ENCODE measurements at places on chromosomes 11 and 22. TPM values are rescaled to one million over a fixed set of nuclear protein-coding genes. Genes with fewer than 3 reads are reported as not detected.

Gene SCGB2A2
- total RNA-seq = not detected

Gene LRFN4
- 30.8 TPM for total RNA-seq

Gene KCNJ1
- 0.34 TPM for total RNA-seq

Gene BIK
- total RNA-seq = 1.7 TPM

Gene PATE4
- not detected for total RNA-seq

Gene LINC01488
- total RNA-seq = not detected

DNA sequence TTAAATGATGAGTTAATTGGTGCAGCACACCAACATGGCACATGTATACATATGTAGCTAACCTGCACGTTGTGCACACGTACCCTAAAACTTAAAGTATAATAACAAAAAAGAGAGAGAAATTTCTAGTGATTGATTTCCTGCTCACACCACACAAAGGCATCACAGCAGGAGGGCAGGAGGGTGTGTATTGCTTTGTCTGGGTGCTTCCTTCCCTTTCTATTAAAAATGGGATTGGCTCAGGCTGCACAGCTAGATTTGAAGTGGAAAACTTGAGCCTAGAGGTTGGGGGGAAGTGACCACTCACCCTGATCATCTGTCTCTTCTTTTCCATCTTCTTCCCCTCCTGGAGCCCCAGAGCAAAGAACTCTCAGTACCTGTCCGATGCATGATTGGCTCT lies 944 bp upstream of the SCGB1D2 start:
- no peak for DNase-seq

GRCh38 chr11:131099746-131100145 lies 183.5 kb upstream of the SNX19 start:
- no peak for DNase-seq

GRCh38 chr11:41301023-41301422 lies 158.4 kb downstream of the LRRC4C start:
- no peak for DNase-seq

GRCh38 chr11:126736682-126737572 lies 263.6 kb downstream of the KIRREL3 start:
- no peak for DNase-seq

GRCh38 chr11:120112174-120112796 lies 25.6 kb downstream of the TRIM29 start:
- no peak for DNase-seq

- no peak for DNase-seq
Measured at GRCh38 chr11:4890279-4890678, 8.6 kb downstream of the OR51T1 start.
